ENCODE measurements at places on chromosomes 6 and 20. TPM values are rescaled to one million over a fixed set of nuclear protein-coding genes. Genes with fewer than 3 reads are reported as not detected.

The RNASET2 gene
- total RNA-seq: 66.6 TPM

The EGFL8 gene
- total RNA-seq: 124 TPM

The MMP24OS gene
- total RNA-seq: 19.1 TPM

The B3GAT2 gene
- 22.9 TPM for total RNA-seq

The EEF1A2 gene
- 79.9 TPM for total RNA-seq

The APCDD1L gene
- 0.11 TPM for total RNA-seq

The SALL4 gene
- total RNA-seq: 2.3 TPM

The FKBP5 gene
- 19.9 TPM for total RNA-seq

The OOEP gene
- not detected for total RNA-seq

The MCCD1 gene
- not detected for total RNA-seq

The SLC16A10 gene
- total RNA-seq: 14.9 TPM

The HEY2 gene
- 10.3 TPM for total RNA-seq

The CTNNBL1 gene
- 27.7 TPM for total RNA-seq

The ID4 gene
- 109 TPM for total RNA-seq

The LPA gene
- total RNA-seq: 1.2 TPM

The BMP5 gene
- total RNA-seq: 34.5 TPM

The VSX1 gene
- 0.11 TPM for total RNA-seq

The ELOVL4 gene
- 11.0 TPM for total RNA-seq

The CALHM4 gene
- 0.22 TPM for total RNA-seq

The C6orf58 gene
- 0.17 TPM for total RNA-seq
